T-helper 9 cell (primary cell): ENCODE measurements at places on chromosomes 5 and 9.

GRCh38 chr5:943201-943917, 50.7 kb downstream of the TRIP13 start:
- no peak for DNase-seq

GRCh38 chr5:172009536-172010270, 3.3 kb upstream of the FBXW11 start:
- DNase-seq = no peak

- no peak for DNase-seq
These were observed 44.0 kb downstream of the RASA1 start for GRCh38 chr5:87311405-87312279.

GRCh38 chr5:71932655-71933338, 174.5 kb upstream of the MAP1B start:
- DNase-seq = no peak

GRCh38 chr5:119347574-119347973, 8.2 kb upstream of the TNFAIP8 start:
- DNase-seq = no peak

DNA sequence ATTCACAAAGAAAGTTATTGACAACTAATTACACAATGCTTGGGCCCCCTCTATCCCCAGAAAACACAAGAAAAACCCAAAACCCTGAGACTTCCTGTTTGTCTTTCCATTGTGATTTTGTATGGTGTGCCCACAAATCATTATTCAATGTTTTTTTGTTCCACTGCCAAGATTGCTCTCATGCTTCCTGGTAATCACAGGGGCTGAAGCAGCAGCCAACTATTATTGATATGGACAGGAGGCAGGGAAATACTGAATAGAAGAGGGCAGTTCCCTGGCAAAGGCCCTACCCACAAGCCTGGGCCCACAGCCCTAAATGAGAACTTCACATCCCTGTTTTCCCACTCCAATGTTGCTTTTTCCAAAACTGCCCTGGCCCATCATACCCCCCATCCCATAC, 21.5 kb upstream of the RFK start:
- DNase-seq = no peak

GRCh38 chr5:102832445-102832844, 77.3 kb downstream of the PAM start:
- DNase-seq = no peak

DNA sequence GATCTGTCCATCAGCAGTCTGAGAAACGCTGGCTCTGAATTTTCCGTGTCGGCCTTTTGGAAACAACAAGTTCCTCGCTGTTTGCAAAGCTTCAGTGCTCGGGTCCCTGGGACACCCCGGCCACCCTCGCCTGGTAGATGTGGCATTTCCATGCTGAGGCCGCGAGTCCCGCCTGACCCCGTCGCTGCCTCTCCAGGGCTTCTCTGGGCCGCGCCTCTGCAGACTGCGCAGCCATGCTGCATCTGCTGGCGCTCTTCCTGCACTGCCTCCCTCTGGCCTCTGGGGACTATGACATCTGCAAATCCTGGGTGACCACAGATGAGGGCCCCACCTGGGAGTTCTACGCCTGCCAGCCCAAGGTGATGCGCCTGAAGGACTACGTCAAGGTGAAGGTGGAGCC, 4.7 kb downstream of the NTNG2 start:
- DNase-seq = no peak

DNA sequence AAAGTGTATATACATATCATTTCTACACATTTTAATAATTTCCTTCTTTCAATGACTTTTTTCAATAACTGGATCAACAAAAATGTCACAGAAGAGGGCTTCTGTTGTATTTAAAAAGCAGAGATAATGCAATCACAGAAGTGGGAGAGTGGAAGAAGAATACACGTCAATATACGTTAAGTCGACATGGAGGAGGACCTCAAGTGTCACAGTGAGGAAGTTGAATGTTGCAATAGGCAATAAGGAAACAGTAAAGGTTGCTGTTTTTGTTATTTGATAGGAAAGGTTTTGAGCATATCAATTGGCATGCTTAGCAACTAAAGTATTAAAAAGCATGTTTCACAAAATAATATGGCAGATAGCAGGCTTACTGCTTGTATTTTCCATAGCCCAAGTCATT, 184.0 kb upstream of the NR4A3 start:
- no peak for DNase-seq

- DNase-seq = no peak
These were observed 41.9 kb upstream of the ACTBL2 start for GRCh38 chr5:57524348-57525060.

- no peak for DNase-seq
These were observed 54.9 kb downstream of the SLC44A1 start for GRCh38 chr9:105299190-105299854.

DNA sequence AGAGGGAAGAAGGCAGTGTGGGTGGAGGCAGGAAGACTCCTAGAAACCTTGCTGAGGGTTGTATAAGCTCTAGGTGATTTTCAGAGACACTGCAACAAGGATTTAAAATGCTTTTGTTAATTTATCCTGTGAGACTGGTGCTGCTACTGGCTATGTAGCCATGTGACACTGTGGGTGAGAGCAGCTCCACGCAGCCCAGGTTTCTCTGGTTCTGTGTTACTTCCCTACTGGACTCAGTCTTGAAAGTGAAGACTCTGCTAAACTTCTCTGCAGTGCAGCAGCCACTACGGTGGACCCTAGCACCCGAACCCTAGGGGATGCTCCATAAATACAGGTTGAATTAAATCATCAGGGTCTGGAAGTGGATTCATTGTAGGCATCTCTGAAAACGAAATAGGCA, 25.8 kb upstream of the EFNA5 start:
- DNase-seq = no peak

DNA sequence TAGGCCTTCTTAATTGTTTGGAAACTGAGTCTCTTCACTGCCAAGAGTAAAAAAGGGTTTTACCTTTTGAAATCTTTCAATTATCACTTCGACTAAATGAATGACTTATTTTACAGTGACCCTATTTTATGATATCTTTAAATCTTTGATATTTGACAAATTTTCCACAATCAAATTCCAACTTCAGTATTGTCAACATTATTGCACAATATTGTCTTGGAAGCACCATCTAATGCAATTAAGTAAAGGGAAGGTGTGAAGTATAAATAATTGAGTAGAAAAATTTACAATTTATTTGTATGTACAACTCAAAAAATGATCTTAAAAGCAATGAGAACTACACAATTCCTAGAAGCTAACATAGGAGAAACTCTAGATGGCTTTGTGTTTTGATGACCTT, 49.2 kb downstream of the GABRA6 start:
- no peak for DNase-seq

DNA sequence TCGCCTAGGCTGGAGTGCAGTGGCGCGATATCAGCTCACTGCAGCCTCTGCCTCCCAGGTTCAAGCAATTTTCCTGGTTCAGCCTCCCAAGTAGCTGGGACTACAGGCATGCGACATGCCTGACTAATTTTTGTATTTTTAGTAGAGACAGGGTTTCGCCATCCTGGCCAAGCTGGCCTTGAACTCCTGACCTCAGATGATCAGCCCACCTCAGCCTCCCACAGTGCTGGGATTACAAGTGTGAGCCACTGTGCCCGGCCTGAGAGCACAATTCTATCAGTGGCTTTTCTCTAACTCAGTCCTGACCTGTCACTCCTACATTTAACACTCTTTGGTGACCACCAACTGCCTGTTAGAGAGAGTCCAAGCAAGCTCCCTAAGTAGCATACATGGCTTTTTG, 82.7 kb upstream of the SPOCK1 start:
- DNase-seq = no peak

- no peak for DNase-seq
These were observed 150.3 kb downstream of the AUH start for GRCh38 chr9:91211414-91211813.

- DNase-seq = no peak
These were observed 341.7 kb downstream of the KIAA0825 start for GRCh38 chr5:94276751-94277150.

DNA sequence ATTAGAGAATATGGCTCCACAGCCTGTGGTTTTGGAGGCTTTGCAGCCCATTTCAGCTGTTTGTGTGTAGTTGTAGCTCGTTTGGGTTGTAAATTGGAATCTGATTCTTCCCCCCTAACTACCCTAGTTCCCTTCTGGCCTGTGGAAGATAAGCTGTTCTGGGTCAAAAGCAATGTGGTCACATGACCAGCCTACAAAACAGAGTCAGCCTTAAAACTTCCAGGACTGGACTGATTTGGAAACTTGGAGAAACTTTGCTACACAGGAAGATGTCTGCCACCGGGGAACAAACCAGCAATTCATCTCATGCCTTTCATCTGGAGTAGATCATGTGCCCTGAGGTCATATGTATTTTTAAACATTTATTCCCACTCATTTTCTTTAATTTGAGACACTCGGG, 83.8 kb downstream of the DAPK1 start:
- DNase-seq = no peak

DNA sequence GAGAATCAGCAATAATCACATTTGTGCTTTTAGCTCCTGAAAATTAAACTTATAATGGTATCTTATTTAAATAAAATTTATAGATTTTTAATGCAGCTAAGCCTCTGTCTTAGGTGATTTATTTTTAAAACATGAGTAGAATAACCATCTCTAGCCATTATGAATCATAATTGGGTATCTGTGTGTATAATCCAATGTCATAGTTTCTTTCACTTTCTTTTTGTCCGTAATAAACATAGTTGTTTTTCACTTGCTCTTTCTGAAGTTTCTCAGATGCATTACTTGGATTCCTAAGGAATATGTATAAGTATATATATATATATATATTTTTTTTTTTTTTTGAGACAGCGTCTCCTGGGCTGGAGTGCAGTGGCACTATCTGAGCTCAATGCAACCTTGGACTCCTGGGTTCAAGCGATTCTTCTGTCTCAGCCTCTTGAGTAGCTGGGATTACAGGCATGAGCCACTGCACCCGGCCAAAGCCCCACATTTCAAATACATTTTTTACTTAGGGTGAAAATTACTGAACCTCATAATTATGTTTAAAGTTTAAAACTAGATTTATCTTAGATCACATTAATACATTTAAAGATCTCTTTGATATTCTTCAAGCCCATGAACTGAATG, 377.1 kb downstream of the PRDM9 start:
- DNase-seq = no peak

GRCh38 chr9:103900466-103900865, 193.6 kb upstream of the SMC2 start:
- no peak for DNase-seq

DNA sequence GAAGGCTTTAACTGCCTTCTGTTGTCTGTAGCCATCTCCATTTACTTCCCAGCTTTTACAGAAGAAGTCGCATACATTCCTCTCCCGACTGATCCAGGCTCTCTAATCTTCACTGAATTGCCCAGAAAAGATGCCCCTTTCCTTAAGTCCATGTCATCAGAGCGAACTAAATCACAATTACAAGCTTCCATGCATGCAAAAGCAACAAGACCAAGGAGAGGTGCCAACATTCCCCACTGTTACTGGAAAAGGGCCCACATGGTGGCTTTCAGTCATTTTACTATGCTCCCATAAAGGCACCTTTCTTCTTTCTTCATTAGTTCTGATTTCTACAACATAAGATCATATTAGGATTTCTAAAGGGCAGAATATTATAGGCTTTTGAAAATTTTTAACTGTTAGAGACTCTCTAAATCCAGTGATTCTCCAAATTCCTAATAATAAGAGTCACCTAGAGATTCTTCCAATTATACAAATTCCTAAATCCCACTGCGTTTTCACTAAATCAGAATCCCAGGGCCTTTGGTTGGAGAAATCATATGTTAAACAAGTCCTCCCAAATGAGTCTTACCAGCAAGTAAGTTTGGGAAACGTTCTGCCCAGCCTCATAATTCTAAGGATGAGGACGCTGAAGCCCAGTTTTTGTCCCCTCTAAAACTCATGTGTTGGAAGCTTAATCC, 17.0 kb upstream of the ZFR start:
- no peak for DNase-seq

DNA sequence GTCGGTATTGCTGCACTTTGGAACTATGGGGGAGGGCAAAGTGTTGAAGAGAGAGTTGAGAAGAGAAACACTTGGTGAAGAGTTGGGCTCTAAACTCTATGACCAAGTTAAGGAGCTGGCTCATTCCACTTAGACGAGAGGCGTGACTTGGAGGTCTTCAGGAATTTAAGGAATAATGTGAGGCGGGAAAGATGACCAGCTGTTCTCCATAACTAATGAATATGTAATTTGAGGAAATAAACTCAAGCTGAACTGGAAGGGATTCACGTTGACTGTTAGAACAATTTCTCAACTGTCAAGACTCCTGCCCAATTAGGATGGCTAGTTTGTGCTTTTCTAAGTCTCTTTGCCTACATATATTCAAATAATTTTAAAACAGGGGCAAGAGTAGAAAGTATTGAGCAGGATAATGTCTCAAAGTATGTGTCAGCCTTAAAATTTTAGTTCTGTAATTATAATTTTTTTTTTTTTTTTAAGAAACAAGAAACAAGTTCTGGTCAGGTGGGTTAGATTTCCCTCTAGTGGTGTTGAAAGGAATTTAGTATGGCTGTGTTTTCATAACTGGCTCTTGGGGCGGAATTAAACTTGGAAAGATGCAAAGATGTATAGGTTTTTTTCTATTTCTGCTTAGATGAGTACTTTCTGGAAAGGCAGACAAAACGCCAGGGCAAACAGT, 33.4 kb downstream of the TMEM252 start:
- no peak for DNase-seq

DNA sequence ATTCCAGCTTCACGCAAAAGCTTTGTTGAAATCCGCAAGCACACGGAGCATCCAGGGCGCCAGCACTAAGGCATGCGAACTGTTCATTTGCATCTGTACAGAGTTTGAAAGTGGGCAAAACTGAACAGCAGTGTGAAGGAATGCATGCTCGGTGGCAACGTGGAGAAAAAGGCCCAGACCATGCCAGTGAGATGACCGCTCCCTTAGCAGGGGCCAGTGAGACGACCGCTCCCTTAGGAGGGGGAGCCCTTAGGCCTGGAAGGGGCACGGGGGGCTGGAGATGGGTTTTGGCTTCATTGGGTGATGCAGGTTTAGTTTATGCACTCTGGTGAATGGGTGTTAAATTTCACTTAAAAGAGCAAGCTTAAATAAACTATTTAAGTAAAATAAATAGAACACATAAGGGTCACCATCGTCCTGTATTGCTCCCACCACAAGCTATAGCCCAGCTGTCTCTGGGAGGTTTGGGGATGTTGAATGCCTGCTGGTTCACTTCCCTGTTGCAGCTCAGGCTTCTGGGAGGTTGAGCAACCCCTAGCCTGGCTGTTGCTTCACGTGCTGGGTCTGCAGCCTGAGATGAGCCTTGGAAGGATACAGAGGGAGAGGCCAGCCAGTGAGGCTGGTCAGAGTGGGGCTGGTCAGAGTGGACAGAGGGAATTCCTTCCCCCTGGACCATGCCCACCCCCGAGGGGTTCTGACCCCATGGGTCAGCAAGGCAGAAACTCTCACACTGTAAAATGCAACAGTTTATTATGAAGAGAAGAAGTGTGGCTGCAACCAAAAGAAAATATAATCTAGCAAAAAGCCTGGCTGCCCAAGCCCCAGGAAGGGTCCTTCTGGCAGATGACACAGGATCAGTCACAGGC, 4.6 kb upstream of the FCN1 start:
- no peak for DNase-seq

GRCh38 chr5:170336065-170336464, 38.5 kb upstream of the LCP2 start:
- no peak for DNase-seq

- no peak for DNase-seq
These were observed 78.3 kb downstream of the CEP120 start for GRCh38 chr5:123344816-123345426.
